ENCODE measurements at places on chromosomes 2 and 18.
A peak's percentile ranks its signal among the peaks of the same experiment; 100 is the strongest.

- DNase-seq = peak; percentile 85
These were observed 2.8 kb downstream of the ONECUT2 start for GRCh38 chr18:57437766-57438671.

- DNase-seq = no peak
These were observed 940.2 kb upstream of the ZEB2 start for GRCh38 chr2:145460112-145460511.

GRCh38 chr2:7633566-7634153 lies 716.4 kb downstream of the RNF144A start:
- DNase-seq = no peak

GRCh38 chr2:187719510-187719909 lies 165.3 kb upstream of the TFPI start:
- no peak for DNase-seq

DNA sequence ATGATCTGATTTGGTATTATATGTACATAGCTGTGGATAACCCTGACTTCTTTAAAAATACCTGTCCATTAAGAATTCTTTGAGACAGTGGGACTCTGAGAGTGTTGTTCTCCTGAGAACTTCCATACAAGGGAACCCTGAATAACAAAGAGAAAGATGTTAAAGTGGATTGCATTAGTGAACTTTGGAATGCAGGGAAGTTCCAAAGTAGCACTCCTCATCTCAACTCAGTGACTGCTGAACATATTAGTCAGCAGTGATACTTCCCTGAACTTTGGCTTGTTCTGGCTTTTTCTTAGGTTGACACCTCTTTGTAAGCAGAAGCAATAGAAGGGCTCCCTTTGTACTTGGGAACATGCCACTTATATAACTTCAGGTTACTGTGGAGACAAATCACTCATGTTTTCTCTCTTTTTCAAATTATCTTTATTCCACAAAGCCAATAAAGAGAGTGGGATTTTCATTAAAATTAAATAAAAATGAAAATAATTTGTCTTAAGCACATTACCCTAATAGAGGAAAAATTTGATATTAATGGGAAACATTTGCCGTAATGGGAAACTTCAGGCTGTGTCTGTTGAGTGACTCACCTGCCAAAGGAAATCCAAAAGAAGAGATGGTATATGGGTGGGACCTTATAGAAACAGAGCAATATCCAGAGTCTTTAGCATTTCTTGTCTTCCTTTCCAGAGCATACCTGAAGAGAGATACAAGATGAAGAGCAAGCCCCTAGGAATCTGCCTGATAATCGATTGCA lies 33.3 kb downstream of the CFLAR start:
- DNase-seq = peak; percentile 98

GRCh38 chr2:130729322-130730299 lies 741 bp downstream of the GPR148 start:
- DNase-seq = no peak

- no peak for DNase-seq
These were observed 18.4 kb upstream of the NFATC1 start for GRCh38 chr18:79377187-79377891.

DNA sequence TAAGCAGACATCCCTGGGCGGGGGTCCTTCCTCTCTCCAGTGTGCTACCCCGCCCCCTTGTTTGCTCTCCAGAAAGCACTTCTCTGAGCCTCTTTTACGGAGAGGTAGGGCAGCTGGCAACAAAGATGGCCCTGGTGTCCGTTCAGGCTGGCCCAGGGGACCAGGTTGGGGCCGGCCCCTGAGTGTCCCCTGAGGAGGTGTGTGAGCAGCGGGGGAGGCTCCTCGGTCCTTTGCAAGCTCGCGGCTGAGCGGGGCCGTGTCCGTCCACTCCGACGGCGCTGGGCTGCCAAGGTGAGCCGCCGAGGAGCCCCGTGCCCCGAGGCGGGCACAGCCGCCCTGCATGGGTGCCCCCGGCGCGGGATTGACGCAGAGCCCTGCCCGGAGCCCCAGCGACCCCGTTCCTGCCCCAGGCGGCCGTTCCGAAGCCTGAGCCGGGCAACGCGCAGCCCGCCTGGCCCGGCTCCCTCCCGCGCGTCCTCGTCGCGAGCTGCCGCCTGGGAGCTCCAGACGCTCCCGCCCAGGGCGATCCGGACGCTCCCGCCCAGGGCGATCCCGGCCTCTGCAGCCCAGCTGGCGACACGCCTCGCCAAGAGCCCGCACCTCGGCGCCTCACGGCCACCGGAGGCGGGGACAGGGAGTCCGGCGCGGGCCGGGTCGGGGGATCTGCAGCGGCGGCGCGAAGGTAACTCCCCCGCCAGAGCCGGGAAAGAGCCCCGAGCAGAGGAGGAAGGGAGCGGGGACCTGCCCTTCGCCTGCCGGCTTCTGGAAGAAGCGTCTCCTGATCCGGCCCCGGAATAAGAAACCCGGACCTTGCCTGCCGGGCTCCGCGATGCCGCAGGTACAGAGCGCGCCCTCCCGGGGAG lies at the start of gene PROKR1:
Gene PROKR1 (plus strand): TSS at position 569 of the 863 bp plus-strand sequence. CDS start 2,243 bp downstream, outside the sequence.
- DNase-seq = peak; percentile 35

- DNase-seq = no peak
These were observed 178.8 kb downstream of the DSEL start for GRCh38 chr18:67337696-67338095.

GRCh38 chr2:119174216-119174992 lies 15.9 kb upstream of the C1QL2 start:
- DNase-seq = peak; percentile 57

DNA sequence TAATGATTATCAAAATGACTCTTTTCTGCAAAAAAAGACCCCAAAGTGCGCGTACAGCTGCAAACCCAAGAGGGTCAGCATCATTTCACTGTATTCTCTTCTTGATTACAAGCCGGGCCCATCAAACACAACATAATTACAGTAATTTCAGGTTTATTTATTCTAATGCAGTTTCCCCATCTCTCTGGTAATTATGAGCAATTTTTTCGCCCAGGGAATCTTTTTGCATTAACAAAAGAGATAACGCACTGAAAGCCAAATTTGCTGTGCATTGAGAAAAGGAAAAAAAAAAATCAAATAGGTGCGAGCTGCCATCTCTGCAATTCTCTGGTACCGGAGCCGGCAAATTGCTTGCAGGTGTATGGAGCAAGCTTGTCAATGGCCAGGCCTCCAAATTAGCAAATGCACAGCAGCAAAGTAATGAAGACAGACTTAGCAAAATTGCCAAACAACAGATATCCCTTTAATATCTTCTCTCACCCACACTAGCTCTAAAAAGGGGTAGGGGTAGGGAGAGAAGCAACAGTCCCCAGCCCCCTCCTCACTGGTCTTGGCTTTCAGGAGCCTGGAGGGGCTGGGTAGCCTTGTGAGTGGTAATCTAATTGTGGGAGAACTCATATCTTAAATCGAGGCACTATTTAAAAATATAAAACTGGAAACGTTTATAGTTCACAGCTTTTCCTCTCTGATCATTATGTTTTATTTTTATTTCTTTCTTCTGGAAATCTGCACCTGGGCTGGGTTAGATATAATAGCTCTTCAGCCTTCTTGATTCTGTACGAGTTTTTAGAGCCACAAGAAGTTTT lies 6.7 kb downstream of the DLX1 start:
- DNase-seq = no peak

- DNase-seq = no peak
These were observed 107.7 kb upstream of the RAB27B start for GRCh38 chr18:54720620-54721019.

- no peak for DNase-seq
These were observed 42.8 kb downstream of the DLGAP1 start for GRCh38 chr18:4412286-4412685.

DNA sequence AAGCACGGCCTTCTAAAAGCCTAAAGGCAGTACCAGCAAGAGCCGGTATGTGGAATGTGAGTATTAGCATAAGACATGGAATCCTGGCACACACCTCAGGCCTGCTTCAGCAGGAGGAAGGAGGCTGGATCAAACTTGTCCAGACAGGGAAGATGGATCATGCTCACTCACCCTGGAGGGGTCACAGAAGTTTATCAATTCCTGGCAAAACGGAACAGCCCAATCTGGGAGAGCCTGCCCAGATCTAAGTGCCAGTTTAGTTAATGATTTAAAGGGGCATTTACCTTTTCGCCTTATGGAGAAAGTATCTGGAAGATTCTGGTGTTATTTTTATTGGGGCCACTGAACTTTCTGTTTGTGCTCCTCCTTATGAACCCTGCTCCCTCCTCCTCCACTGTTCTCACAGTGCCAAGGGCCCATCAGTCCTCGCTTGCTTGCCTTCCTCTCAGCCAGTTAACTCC lies 58.3 kb upstream of the NFE2L2 start:
- DNase-seq = peak; percentile 61

DNA sequence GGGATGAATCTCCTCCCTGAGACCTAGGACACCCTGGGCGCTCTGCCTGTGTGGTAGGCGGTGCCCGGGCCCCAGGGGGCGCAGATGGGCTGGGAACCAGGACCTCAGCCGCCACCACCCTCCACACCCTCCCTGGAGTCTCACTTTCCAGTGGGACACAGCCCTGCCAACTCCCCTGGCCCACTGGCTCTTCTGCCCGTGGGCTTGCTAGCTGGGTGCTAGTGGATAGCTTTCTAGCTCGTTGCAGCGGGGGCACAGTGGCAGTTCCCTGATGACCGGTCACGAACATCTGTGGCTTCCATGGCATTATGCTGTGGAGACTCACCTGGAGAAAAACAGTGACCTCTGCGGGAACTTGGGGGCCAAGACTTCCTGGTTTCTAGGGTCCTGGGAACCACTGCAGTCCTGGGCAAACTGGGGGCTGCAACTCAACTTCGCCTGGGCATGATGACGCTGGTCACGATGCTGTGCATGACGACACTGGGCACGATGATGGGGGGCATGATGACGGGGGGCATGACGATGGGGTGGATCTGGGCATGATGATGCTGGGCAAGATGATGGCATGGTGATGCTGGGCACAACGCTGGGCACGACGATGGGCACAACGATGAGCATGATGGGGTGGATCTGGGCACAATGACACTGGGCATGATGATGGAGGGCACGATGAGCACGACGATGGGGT lies 31.0 kb upstream of the ALLC start:
- no peak for DNase-seq

- no peak for DNase-seq
These were observed 24.9 kb upstream of the TTR start for GRCh38 chr18:31566576-31567306.

- no peak for DNase-seq
These were observed 6.2 kb downstream of the STK39 start for GRCh38 chr2:168241208-168241607.

- peak; percentile 54 for DNase-seq
These were observed 530.3 kb upstream of the FSIP2 start for GRCh38 chr2:185208261-185208660.

DNA sequence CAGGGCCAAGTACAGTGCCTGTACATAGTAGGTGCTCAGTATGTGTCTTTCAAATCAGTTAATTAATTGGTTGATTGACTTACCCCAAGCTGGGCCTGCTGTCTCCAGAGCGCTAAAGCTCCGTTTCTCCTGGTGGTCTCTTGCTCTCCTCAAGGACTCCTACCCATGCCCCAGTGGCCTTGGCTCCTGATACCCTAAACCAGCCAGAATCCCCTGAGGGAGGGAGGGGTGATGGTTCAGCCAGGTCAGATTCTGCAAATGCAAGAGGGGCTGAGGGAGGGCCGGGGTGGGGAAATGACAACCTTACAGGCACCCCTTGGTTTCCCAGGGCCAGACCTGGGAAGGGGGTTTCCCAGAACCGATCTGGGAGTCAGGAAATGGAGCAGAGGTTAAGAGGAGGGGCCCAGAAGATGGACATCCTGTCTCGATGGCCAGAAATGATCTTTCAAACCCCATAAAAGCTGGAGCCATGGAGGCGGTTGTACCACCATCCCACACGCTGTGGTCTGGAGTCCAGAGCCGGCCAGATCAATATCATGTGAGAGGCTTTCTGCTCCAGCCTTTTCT lies 209.1 kb downstream of the TNS1 start:
- no peak for DNase-seq

DNA sequence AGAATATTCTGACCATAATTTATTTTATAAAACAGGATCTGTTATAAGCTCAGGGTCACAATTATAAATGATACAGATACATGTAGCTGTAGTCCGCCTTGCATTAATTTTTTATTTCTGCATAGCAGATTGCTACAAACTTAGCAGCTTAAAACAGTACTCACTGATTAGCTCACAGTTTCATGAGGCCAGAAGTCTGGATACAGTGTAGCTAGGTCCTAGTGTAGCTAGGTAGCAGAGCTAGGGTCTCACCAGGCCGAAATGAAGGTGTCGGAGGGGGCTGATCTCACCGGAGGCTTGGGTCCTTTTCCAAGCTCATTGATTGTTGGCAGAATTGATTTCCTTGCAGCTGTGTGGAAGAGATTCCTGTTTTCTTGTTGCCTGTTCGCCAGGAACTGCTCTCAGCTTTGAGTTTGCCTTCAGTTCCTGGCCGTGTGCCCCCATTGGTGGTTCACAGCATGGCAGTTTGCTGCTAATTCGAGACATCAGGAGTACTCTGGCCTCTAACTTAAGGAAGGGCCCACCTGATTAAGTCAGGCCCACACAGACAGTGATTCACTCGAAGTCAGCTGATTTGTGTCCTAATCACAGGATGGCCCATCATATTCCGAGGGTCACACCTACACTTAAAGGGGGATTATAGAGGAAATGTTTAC lies 18.4 kb downstream of the NAPG start:
- no peak for DNase-seq

DNA sequence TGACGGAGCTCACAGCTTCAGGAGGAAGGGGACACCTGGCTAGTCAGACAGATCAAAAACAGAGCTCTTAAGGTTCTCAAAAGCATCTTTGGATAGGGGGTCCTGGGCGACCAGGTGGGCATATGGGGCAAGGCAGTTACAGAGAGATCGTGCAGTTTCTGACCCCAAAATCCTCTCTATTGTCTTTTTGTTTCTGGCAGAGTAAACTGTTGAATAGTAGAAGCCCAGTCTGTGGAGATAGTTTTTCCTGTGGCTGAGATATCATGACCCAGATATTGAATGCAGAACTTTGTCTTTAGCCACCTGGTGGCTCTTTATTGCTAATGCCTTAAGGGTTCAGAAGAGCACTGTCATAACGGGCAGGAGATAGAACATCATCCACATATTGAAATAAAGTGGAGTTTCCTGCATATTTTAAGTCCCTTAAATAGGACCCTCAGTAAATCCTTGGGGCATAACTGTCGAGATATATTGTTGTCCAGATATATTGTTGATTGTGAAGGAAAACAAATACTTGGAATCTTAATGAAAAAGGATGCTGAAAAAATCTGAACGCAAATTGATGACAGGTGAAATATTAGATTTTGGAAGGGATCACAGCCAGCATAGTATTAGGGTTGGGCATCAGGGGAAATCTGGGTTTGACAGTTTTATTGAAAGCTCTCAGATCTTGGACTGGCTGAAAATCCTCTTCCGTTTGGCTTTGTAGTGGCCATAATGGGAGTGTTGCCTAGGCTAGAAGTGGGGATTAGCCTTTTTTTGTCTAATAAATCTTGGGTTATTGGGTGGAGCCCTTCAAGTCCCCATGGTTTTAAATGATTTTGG lies 14.1 kb upstream of the ZDBF2 start:
- DNase-seq = peak; percentile 11

Data from kidney tubule cell (primary cell).